Inflammatory macrophage (primary cell): ENCODE measurements at places on chromosomes 1 and 21.

DNA sequence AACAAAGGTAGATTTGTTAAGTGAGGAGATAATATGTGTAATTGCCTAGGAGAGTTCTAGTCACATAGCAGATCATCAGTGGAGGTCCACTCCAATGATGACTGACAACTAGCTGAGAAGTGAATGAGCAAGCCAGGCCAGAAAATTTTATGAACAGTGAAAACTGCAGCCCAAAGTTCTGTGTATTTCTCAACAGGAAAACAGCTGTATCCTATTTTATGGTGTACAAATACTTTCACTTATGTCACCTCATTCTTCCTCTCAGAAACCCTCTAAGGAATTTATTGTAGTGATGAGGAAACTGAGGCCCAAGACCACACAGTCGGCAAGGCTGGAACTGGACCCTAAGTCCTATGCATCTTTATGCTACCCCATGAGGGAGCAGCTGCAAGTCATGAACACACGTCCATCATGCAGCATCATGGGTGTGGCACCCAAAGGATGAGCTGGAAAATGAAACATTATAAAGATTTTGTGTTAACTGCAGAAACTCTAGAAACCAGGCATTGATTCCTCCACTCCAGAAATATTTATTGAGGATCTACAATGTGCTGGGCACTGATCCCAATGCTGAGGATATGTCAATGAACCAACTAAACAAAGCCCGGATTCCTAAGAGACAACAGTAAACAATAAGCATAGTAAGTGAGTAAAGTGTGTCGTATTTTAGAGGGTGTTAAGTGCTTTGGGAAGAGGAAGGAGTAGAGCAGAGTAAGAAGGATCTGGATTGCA is 99.5 kb upstream of the DUSP10 start:
- no peak for DNase-seq

DNA sequence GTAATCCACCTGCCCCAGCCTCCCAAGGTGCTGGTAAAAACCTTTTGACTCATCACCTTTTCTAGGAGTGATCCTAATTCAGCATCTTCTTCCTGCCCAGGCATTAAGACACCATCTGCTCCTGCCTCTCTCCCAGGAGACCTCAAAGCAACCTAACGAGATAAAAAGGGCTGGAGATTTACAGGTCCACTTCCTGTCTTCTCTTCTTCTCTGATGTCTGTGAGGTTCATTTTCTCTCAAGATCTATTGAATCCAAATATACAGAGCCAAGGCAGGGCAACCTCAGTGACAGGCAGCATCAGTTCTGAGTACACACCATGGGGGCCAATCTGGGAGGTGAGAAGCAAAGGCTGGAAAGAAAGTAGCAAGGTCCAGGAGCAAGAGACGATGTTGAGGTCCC is 219.4 kb downstream of the SETD4 start:
- DNase-seq, result no peak

- DNase-seq, result no peak
Measured at GRCh38 chr1:24442764-24443163, 27.2 kb downstream of the NIPAL3 start.

DNA sequence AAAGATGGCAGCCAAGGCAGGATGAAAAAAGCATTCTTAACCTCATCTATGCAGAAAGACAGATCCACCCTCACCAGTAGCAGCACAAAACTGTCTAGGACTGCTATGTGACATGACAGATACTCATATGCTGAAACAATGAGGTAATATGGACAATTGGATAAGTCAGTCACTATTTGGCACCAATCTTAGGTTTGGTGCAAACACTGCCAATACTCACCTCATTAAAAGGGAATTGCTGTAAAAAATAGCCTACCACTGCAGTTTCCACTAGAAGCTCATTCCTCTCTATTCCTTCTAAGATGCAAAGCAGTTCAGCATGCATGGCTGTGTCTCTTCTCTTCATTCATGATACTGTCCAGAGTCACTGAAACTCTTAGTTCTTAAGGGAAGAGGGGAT is 91.7 kb downstream of the TBX15 start:
- DNase-seq, result no peak

DNA sequence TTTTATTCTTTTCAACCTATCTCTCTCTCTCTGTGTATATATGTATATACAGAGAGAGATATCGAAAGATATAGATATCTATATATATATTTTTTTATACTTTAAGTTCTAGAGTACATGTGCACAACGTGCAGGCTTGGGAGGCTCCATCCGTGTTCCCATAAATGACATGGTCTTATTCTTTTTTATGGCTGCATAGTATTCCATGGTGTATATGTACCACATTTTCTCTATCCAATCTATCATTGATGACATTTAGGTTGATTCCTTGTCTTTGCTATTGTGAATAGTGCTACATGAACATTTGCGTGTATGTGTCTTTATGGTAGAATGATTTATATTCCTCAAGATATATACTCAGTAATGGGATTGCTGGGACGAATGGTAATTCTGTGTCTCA is 55.2 kb upstream of the GPR88 start:
- no peak for DNase-seq

DNA sequence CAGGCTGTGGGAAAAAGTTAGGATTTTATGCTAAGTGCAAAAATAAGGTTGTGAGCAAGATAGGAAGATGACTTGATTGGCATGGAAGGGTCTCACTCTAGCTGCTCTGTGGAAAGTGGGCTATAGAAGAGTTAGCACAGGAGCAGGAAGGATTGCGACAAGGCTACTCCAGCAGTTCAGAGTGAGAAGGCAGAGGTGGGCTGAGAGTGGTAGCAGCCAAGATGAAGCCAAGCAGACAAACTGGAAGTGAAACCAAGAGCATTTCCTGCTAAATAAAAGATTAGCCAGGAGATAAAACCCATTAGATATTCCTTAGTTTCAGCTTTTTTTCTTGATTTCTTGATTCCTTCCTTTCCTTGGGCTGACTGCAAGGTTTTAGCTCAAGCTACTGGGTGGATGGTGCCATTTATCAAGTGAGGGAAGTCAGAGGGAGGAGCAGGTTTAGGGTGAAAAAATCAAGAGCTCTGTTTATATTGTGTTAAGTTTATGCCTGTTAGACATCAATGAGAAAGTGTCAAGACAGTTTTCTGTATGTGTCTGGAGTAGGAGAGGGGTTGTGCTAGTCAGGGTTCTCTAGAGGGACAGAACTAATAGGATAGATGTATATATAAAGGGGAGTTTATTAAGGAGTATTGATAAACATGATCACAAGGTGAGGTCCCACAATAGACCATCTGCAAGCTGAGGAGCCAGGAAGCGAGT is 33.1 kb upstream of the ZNF644 start:
- DNase-seq, result peak; percentile 40

GRCh38 chr1:11320153-11320936 is 47.3 kb downstream of the UBIAD1 start:
- peak; percentile 7 for DNase-seq
